ENCODE measurements at places on chromosomes 5 and 9.

GRCh38 chr5:139134906-139135305 lies 63.3 kb downstream of the SIL1 start:
- DNase-seq = no peak

DNA sequence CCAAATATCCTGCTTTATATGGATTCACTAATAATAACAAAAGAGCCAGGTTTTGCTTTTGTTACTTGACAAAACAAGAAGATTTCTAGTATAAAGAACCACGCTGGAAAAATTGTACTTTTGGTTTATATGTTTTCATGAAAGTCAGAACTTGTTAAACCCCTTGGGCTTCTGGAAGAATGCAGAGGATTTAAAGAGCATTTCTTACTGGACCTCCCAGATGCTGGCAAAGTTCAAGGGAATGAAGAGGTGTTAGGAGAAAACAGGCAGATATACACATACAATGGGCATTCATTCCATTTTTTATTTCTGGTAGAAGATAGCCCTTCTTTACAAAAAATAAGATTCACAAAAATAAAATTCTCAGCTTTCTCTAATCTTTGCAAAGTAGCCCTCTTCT lies 61.1 kb downstream of the SAXO1 start:
- no peak for DNase-seq

DNA sequence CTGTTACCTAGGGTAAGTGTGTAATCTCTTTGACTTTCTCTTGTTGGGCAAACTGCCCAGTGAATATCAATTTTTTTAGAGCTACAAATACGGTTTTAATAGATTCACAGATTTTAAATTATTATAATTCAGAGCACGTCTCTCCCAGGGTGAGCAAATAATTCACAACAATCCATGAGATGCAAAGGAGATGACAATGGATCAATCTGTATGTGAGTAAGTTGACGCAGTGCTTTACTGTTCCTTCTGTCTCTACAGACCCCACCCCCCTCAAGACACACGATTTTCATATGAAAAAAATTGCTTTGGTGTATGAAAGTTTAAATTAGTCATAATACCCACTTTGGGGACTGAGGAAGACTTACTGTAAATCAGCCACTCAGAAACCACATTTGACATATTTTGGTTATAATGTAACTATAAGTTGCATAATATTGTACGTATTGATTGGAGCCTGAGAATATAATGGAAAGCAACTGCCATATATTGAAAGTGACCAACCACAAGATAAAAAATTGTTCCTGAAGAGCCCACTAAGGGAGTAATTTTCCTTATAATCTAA lies 201.7 kb downstream of the BNC2 start:
- no peak for DNase-seq

- no peak for DNase-seq
Observed at GRCh38 chr9:2817999-2818803, 25.7 kb downstream of the PUM3 start.

DNA sequence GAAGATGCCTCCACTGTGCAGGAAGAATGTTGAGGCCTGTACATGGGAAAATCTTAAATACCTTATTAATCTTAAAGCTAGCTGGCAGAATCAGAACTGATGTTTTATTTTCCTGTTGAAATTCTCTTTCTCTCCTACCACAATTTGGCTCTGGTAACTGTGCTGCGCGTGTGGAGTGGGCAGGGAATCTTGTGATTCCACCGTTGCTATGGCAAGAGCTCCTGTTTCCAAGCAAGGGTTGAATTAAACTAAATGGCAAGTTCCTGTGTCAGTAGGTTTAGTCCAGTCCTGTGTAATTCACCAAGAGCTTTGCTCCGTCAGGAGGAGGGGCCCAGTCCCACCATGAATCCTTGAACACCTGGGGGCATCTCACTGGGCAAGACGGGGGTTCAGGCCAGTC lies 36.4 kb downstream of the NXNL2 start:
- DNase-seq = no peak

- no peak for DNase-seq
Observed at GRCh38 chr5:119312403-119312802, 43.4 kb upstream of the TNFAIP8 start.

GRCh38 chr9:135857371-135857786 lies 50.0 kb downstream of the CAMSAP1 start:
- no peak for DNase-seq

- no peak for DNase-seq
Observed at GRCh38 chr5:27652505-27652904, 614.1 kb upstream of the CDH9 start.

DNA sequence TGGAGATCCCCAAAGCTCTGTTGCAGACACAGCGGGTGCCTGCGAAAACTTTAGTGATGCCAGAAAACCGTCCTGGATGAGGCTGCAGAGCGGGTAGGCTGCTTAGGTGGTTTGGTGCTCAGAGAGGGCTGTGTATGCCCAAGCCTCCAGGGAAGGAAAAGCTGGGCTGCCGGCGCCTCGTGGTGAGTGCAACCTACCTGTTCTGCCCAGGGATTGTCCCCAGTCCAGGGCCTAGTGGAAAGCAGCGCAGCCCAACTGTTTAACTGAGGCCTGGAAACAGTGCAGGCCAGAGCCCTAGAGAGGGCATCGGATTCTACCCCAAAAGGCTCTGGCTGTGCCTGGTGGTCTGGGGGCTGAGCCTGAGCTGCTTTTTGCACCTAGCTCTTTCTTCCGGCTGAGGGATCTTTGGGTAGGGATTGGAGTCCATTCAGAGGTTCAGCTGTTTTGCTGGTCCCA lies 2.8 kb downstream of the LMX1B start:
- no peak for DNase-seq

GRCh38 chr5:86125731-86126601 lies 491.8 kb upstream of the COX7C start:
- no peak for DNase-seq

GRCh38 chr5:143921525-143922311 lies 109.8 kb downstream of the HMHB1 start:
- no peak for DNase-seq

DNA sequence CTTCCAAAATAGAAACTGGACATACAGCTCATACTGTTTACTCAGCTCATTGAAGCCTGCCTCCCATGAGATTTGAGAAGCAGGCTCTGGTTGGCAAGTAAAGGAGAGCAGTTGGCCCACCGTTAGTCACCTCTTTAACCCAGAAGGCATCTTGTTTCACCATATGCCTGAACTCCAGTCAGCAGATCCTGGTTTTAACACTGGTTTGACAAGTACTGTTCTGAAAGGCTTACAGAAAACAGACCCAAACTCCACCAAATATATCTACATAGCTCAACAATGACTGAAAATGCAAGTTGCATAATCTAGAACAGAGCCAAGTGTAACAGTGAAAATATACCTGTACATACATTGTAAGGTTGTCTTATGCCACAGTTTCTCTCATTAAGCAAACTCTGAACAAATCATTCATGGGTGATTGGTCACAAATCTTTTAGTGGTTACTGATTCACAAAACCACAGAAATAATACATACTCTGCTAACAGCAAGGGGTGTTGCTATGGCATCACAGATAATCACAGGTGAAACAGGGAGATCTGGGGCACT lies 198.8 kb downstream of the BNC2 start:
- peak; percentile 19 for DNase-seq

- DNase-seq = no peak
Observed at GRCh38 chr5:175797521-175798038, 73.8 kb upstream of the CPLX2 start.

DNA sequence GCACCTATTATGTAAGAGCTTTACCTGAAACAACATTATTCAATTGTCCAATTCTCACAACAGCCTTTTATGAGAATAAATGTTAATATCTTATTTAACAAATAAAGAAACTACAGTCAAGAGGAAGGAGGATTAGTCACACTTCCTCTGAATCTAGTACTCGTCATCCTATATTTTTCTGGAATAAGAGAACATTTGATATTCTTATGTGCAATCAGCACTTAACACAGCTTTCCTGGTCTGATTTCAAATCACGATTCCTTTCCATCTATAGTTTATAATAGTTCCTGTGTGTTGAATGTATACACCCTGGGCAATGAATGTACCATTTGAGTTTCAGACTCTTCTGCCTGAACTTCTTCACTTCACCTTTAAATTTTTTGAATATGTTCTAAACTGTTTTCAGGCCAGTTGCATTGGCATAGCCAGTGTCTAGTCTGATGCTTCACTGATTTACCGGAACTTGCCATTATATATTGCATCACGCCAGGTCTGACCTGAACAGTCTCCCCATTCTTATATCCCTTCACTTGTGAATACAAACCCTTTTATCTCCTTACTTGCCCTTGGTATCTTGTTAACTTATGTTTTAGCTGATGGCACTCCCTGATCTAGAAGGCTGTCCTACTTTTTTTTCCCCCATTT lies 698.3 kb downstream of the MAT2B start:
- no peak for DNase-seq
